ENCODE measurements at places on chromosomes 2 and 18.

GRCh38 chr2:24403168-24403831, 43.0 kb upstream of the ITSN2 start:
- no peak for DNase-seq

DNA sequence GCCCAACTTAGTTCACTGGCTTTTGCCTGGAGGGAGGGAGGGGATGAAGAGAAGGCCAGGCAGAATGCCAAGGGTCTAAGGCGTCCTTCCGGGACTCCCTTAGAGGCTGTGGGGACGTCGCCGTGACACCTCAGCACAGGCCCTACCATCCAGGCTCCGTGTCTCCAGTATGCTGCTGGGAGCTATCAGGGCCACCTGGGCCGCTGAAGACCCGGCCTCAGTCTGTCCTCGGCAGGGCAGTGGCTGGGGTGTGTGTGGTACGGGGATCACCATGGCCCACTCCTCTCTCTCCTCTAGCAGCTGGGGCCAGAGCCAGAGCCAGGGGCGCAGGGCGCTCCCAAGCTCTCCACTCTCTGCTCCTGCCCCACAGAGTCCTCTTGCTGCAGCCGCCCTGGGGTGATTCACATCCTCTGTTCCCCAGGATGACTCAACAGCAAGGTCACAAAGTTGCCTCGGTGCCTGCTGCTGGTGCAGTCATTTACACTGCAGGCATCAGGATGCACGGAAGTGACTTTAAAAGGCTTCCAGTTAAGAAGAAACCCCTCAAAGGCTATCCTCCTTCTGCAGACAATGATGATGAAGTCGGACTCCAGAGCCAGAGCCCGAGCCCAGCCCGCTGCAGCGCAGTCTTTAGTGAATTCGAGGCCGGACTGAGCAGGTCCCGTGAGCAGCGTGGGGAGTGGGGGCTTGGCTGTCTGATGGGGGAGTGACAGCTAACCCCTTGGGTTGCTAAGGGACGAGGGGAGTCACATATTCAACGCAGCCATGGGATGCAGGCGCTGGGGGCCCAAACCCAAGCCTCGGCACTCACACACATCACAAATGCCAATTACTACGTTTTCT, 31.9 kb downstream of the SNORC start:
- DNase-seq, result no peak

DNA sequence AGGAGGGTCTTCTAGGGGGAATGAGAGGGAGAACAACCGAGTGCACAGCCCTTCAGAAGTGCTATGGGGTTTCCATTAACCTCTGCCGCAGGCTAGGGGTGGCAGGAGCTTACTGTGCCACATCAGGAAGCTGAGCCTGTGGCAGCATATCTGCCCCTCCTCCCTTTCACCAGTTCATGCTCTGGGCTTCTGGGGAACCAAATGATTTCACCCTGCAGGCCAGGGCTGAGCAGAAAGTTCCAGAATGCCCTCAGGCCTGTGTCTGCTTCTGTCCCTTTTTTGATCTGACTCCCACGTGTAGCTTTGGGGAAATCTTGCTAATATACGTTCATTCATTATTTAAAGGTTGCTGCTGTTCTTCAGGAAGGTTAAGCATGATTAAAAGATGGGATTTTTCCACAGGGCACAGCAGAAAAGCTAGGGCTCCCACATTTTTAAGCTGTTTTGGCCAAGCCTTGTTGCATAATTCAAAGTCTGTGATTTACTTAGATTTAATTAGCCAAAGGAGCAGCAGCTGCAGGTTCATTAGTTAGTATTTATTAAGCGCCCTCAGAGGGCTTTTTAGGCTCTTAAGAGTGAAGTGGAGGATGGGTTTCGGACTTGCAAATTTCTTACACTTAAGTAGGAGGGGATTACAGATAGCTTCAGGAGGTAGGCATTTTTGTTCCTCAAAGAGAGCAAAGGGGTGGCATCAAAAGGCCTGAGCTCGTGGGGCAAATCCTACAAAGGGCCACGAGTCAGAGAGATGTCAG, 10.2 kb downstream of the TMEM247 start:
- DNase-seq, result peak; percentile 40

- DNase-seq, result peak; percentile 66
These were observed 1.1 kb downstream of the MARCHF4 start for GRCh38 chr2:216370961-216371712.

DNA sequence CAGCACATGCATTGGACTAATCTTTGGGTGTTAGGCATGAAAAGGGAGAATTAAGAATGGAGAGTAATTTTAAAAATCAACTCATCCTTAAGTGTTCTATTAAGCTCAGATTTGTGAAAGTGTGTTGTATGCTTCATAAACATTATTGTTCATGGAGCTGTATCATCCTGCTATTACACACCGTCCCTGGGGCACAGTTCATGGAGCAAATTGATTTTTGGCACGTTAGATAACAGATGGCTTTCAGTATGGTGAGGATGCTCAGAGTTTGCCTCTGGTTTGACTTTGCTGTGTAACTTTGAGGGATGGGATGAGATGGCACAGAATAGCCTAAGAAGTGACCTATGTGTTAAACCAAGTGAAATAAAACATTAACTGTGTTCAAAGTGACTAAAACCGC, 97.1 kb downstream of the MGAT5 start:
- no peak for DNase-seq

- DNase-seq, result no peak
These were observed 48.0 kb upstream of the ID2 start for GRCh38 chr2:8633735-8634313.

DNA sequence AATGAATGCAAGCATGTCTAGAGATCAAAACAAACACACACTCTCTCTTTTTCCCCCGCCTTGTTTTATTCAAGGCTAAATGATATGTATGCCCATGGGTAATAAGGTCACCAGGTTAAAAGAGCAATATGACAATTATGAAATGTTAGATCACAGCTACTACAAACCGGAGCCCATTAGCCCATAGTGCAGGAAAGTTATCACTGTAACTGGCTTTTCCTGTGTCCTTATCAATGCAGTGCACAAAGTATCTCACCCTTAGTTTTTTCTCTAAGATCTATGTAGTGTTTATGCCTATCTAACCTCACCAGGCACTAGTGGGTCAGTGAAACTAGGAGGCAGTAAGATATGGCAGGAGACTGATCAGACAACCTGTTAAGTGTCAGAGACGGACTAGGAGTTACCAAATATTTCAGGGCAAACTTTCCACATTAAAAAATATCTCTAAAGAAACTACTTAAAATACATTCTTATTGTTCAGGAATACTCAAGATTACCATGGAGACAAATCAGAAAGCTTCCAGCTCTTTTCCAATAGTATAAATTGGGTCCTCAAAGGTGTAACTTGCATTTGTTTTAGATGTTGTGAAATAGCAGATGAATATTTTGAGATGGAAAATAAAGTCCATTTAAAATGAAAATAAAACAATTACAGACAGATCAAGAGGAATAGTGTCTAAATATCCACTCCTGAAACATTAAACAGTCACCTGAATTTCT, 282.2 kb downstream of the EXOC6B start:
- no peak for DNase-seq

DNA sequence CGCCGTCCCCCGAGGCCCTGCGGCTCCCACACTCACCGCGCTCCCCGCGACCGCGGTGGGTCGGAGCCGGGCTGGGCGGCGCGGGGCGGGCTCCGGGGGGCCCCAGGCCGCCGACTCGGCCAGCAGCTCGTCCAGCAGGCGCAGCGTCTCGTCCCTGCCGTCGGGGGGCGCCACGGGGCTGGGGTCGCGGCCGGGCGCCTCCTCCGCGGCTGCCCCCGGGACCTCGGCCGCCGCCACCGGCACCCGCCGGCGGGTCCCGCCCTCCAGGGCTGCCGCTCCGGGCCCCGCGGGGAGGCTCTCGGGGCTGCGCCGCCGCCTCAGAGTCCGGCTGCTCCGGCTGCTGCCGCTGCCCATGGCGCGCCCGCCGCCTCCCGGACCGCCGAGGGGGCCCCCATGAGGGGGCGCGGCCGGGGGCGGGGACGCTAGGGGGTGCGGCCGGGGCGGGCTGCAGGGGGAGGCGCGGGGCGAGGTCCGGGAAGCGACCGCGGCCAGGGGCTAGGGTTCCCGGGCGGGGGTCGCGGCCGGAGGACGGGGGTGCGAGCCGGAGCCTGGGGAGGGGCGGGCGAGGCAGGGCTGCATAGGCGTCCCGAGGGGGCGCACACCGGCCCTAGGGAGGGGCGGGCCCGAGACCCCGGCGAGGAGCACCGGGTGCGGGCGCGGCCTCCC, at the start of gene CYS1:
Gene CYS1, minus strand, starts transcription at position 542 of the 666 bp plus-strand sequence. Its CDS starts 188 bp downstream, at position 354.
- DNase-seq, result peak; percentile 82

GRCh38 chr18:46098616-46098933, 479 bp upstream of the ATP5F1A start:
- no peak for DNase-seq

DNA sequence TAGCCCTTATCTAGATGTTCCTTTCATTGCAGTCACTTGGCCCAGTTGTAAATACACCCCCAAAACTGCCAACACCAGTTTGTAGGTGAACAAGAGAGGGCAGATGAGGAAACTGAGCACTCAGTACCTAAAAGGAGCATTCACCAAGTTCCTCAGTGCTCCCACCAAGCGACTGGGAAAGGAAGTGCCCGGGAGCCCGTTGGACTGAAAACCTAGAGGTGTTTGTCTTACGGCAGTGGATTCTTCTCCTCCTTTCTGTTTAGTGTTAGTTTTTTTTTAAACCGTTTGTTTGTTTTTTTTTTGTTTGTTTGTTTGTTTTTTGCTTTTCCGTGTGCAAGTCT, 43.3 kb downstream of the SOX11 start:
- DNase-seq, result no peak

DNA sequence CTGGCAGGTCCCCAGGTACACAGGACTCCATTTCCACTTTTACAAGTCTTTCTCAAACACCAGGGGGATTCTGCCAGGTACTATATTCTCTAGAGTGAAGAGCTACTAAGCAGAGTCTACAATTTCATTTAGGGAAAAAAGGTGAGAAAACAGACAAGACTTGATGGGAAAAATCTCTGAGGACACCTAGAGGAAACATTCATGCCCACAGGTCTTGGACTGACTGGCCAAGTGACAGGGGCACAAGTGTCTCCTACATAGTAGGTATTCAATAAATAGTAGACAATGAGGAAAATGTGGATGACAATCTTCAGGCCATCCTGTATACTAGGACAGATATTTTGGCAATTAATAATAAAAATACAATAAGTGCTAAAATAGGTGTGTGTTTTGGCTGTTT, 228.6 kb downstream of the CLIP4 start:
- DNase-seq, result no peak

DNA sequence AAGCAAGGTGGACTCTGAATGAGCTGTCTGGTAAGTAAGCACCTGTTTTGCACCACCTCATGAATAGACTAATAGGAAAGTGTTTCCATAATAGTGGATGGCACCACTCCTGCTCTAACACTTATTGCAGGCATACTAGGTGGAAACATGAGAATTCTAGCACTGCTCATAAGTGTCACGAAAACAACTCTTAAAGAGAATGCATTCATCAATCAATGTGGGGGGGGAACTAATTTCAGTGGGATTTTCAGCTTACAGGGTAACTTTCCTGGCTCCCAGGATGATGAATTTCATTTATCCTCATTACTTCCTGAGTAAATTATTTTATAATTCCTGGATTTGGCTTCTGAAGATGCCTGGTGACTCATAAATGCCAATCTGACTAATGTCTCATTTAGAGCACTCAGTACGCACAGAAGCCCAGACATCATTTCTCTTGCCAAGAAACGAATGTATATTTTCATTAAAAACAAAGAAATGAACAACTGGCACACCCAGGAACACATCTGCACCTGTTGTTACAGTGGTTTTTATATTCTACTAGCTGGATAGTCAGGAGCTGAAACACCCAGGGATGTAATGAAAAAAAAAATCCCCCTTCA, 129.6 kb downstream of the PID1 start:
- DNase-seq, result no peak
